Activated T-helper 2 cell treated with anti-CD3 and anti-CD28 coated beads, Interferon-gamma antibody, Interleukin-2, Interleukin-4, amounts not matched to agents 10 μg/mL and 5 μg/mL and 100 μg/mL, durations not matched to agents 14 hours and 24 hours and 36 hours (primary cell): ENCODE measurements at places on chromosomes 12 and 14. TPM values are rescaled to one million over a fixed set of nuclear protein-coding genes. Genes with fewer than 3 reads are reported as not detected.

The PAH gene
- not detected in 2 replicates for total RNA-seq

DNA sequence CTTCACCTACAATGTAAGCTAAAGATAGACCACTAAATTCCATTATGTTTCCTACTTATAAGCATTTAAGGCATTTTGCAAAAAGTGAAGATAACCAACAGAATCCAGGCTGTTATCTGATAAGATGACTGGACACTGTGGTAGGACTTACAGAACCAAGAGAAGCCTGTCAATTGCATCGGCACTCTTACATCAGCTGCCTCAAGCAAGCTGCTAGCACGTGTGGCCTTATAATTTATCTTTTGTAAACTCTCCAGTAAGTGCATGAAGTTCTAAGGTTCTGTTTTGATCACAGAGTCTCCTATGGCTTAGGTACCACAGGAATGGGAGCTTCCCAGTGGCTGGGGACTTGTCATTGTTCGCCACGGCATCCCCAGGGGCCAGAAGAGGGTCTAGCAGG, 88.7 kb downstream of the TRAFD1 start:
- H3K4me3 ChIP-seq: no peak overlapping the region
- H3K4me1 ChIP-seq: peaks cover 2% of the 10 kb centered on the region
- no peaks in the 10 kb centered on the region for H3K27me3 ChIP-seq
- peaks cover 28% of the 10 kb centered on the region for H3K36me3 ChIP-seq

- no peak overlapping the region for H3K27ac ChIP-seq
- peaks cover 5% of the 10 kb centered on the region for H3K4me1 ChIP-seq
- no peaks in the 10 kb centered on the region for H3K36me3 ChIP-seq
- DNase-seq: no peak
- H3K4me3 ChIP-seq: no peak overlapping the region
Observed at GRCh38 chr12:96164951-96165811, 29.0 kb upstream of the ELK3 start.

- peaks cover 43% of the 10 kb centered on the region for H3K27me3 ChIP-seq
- no peak overlapping the region for H3K4me3 ChIP-seq
- H3K27ac ChIP-seq: no peak overlapping the region
- H3K36me3 ChIP-seq: no peaks in the 10 kb centered on the region
- DNase-seq: no peak
- H3K4me1 ChIP-seq: peaks cover 16% of the 10 kb centered on the region
Observed at GRCh38 chr14:75289840-75290388, 11.3 kb downstream of the FOS start.

- no peak overlapping the region for H3K27ac ChIP-seq
- peaks cover 9% of the 10 kb centered on the region for H3K27me3 ChIP-seq
- no peak for DNase-seq
- no peaks in the 10 kb centered on the region for H3K36me3 ChIP-seq
Observed at GRCh38 chr14:49754570-49755097, 13.3 kb upstream of the KLHDC2 start.

DNA sequence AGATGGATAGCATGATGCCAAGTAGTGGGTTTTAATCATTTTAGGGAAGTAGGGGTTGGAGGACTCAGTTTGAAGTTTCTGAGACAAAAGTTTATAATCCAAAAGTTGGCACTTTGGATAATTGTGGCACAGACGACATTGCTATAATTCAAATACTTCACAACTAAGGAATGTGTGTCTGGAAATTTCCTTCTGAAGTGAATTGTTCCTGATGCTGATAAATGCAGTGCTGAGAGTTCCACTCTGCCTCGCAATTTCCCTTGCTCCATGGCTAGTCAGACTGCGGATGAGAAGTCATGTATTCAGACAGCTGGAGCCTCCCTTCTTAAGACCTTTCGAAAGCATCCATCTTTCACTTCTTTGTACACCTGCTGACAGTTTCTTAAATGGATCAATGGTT, 393.3 kb upstream of the PRICKLE1 start:
- no peaks in the 10 kb centered on the region for H3K36me3 ChIP-seq
- no peak for DNase-seq
- no peaks in the 10 kb centered on the region for H3K4me1 ChIP-seq
- H3K27me3 ChIP-seq: no peaks in the 10 kb centered on the region

GRCh38 chr14:35847636-35848035, 21.5 kb downstream of the BRMS1L start:
- H3K27ac ChIP-seq: no peak overlapping the region
- no peak overlapping the region for H3K4me3 ChIP-seq
- no peak for DNase-seq
- peaks cover 5% of the 10 kb centered on the region for H3K4me1 ChIP-seq
- H3K36me3 ChIP-seq: peaks cover 63% of the 10 kb centered on the region
- no peaks in the 10 kb centered on the region for H3K27me3 ChIP-seq

GRCh38 chr12:32568228-32568627, 110.9 kb upstream of the DNM1L start:
- DNase-seq: no peak
- no peaks in the 10 kb centered on the region for H3K36me3 ChIP-seq
- no peak overlapping the region for H3K4me3 ChIP-seq
- no peaks in the 10 kb centered on the region for H3K27me3 ChIP-seq
